ENCODE measurements at places on chromosomes 2 and 18.

DNA sequence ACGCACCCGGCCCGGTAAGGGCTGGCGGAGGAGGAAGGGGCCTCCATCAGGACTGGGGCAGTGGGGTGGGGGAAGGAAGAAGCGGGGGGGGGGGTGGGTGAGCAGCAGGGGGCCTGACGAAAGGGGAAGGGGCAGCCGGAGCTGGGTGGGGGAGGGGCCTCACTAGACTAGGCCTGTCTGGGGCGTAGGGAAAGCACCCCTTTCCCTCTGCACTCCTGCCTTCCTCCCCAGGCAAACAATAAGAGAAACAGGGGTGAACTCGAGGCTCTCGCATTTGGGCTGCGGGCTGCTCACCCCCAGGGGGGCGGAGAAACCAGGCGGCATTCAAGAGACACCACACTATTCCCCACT lies 82.7 kb upstream of the POMC start:
- no peak for DNase-seq

- no peak for DNase-seq
Measured at GRCh38 chr2:217156801-217157200, 296.9 kb upstream of the TNP1 start.

- no peak for DNase-seq
Measured at GRCh38 chr2:2012505-2012904, 268.2 kb upstream of the PXDN start.

GRCh38 chr18:49845629-49846360 lies 32.5 kb upstream of the ACAA2 start:
- DNase-seq: no peak

DNA sequence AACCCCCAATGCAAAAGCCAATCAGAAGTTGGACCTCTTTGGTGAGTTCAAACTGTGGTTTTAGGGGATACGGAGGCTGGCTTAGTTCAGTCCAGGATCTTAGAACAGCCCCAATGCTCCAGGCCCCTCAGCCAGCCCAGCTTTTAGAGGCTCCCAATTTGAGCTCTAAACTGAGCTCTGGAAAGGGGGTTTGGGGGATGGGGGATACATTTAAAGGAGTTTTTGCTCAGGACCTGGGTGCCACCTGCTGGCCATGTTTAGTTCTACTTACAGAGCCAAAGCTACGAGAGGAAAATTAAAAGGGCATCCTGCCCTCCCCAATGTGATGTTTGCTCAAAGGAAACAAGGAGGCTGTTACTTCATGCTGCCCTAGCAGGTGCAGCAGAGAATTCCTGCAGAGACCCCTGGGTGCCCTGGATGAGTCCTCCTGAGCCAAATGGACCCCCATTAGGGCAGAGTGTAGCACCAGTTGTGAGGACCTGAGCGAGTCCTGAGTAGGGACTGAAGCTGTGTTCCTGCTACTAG lies 15.9 kb upstream of the TMEM214 start:
- peak; percentile 19 for DNase-seq

DNA sequence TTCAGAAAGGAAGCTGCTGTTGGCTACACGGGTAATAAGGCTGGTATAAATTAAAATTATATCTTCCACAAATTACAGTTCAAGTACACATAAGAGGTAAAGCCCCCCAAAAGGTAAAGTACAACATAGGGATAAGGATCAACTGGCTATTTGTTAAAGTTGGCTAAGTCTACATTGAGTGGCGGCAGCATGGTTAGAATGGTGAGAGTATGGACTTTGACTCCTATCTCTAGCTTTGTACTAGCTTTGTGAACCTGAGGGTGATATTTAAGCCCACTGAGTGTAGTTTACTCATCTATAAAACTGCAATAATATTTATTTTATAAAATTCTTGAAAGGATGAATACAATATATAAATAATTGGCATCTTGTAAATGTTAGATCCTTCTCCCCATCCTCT lies 542.8 kb downstream of the DSC3 start:
- DNase-seq: no peak

DNA sequence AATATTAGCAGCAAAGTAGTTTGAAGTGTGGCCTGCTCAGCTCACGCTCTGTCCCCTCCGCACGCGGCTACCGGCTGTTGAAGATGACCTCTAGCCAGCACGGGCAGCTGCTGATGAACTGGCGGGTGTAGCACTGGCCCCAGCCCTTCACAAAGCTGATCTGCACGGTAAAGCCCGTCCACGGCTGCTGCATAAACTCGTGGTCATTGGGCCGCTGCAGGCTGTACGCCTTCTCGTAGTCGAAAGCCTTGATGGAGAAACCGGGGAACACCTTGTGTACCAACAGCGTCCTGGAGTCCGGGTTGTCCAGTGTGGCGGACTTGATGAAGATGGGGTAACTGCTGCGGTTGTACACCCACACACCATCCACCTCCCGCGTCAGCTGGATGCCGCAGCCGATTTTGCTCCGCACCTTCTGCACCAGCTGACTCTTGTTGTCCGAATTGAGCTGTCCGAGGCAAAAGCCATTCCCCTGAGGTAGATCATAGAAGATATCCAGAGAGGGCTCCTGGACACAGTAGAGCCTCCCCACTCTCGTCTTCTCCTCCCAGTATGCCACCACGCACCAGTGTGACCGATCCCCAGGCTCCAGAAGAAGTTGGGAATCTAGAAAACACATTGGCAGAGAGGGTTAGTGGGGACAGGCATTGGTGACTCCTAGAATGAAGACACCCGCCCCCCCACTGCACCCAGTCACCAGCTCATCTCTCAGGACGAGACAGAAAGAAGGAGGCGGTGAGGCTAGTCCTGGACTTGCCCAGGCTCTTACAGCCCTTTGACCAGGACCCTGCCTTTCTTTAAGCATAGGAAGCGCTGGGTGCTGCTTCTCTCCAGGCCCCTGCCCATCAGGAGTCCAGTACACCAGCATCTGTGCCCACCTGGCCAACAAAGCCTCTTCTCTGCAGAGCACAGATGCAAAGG lies 29.2 kb downstream of the SMAD7 start:
- no peak for DNase-seq

GRCh38 chr18:69580107-69580506 lies 179.4 kb downstream of the DOK6 start:
- no peak for DNase-seq

GRCh38 chr2:186572705-186573104 lies 17.2 kb upstream of the ITGAV start:
- DNase-seq: no peak

DNA sequence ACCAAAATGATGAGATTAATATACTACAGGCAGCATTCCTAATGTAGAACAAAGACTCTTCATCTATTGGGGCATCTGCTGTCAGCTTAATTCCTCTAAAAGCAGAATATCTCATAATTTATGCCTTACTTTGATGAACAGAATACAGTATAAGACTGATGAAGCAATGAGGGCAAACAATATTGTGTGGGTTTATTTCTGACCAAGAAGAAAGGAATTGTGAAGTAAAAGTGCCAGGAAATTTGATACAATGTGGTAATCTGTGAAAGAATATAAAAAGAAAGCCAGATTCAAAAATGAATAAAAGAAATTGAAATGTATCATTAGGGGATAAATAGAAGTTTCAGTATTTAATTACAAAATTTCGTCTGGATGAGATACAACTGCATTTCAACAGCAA lies 78.8 kb upstream of the TTC21B start:
- no peak for DNase-seq

DNA sequence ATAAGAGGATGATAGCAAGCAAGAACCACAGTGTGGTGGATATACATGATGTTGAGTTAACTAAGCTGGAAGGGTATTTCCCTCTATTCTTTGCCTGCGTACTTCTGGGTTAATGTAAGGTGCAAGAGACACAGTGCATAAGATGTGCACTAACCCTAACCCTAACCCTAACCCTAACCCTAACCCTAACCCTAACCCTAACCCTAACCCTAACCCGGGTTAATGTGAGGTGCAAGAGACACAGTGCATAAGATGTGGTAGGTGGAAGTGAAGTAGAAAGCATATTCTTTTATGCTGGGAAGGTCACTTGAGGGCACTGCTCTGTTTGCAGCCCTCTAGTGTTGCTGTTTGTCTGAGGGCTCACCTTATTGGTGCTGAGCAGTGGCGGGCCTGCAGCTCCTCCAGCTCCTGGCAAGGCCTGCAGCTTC lies 181.5 kb upstream of the ITGA4 start:
- no peak for DNase-seq

GRCh38 chr2:118644190-118644589 lies 203.3 kb downstream of the EN1 start:
- no peak for DNase-seq

DNA sequence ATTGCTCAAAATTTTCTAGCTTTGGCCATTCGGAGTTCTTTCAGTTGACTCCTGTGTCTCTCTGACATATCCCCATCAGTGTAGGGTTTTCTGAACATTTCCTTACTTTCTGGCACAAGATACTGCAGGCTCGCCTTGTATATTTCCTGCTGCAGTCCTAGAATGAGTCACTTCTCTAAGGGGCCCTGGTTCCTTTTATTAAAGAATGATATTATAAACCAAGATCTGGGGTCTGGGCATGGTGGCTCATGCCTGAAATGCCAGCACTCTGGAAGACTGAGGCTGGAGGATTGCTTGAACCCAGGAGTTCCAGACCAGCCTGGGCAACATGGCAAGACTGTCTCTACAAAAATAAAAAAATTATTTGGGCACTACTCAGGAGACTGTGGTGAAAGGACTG lies 3.0 kb upstream of the RPL37A start:
- no peak for DNase-seq

- peak; percentile 11 for DNase-seq
Measured at GRCh38 chr2:221649051-221649775, 77.1 kb upstream of the EPHA4 start.

DNA sequence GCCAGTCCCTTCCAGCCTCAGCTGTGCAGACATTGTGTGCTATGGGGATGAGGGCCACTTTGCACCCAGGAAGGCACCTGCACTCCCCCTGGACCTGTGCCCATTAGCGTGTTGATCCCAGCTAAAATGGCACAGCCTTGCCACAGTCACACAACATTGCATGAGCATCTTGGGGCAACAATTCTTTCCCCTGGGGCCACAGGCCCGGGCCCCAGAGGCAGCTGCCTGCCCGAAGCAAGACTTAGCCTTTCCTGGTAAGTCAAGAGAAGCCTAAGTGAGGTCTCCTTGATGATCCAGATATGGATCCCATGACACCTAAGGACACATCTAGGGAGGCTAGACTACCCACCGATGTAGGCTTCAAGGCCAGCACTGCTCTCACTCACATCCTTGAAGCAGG lies 202.1 kb downstream of the BCL11A start:
- DNase-seq: no peak

DNA sequence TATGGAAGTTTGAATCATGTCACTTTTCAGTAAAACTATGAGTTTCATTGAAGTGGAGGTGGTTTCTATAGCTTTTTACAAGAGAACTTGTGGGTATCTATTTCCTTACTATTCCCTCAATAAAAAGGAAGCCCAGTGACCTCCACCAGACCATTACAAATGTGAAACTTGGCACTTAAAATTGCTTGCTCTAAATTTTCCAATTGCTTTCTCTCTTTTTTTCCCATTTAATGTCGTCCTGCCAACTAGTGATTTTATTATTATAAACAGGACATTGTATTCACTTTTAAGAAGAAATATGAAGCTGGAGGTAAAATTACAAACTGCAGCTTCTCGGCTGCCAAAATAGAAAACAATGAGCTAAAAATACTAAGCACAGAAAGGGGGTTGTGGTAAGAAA lies 208.2 kb upstream of the ALPP start:
- DNase-seq: no peak

DNA sequence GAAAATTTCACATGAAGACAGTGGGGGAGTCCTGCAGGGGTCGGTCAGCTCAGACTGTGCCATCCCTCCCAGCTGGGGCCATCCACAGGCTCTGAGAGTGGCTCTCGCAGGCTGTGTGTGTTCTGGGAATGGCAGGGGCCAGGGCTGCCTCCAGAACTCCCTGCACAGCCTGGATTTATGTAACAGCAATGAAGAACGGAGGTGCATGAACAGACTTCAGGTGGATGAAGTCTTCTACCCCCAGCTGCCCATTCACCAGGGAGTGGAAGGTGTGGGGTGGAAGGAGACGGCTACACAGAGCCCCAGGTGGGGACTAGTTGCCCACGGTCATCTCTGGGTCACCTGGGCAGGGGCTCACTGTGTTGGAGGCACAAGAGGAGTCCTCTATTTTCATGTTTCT lies 56.1 kb upstream of the HDAC4 start:
- DNase-seq: no peak

DNA sequence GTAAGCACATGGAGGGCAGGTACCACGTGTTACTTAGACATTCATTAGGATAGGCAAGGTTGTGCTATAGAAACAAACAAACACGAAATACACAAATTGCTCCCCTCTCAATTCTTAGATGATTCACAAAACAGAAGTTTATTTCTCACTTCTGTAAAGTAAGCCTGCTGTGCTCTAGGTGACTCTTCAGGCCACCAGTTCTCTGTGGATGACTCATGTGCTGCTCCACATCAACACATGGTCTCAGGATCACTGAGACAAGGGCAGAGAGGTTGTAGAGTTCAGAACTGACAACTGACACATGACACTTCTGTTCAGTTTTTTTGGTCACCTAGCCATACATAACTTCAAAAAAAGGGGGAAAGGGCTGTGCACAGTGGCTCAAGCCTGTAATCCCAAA lies 70.6 kb downstream of the DAW1 start:
- no peak for DNase-seq

DNA sequence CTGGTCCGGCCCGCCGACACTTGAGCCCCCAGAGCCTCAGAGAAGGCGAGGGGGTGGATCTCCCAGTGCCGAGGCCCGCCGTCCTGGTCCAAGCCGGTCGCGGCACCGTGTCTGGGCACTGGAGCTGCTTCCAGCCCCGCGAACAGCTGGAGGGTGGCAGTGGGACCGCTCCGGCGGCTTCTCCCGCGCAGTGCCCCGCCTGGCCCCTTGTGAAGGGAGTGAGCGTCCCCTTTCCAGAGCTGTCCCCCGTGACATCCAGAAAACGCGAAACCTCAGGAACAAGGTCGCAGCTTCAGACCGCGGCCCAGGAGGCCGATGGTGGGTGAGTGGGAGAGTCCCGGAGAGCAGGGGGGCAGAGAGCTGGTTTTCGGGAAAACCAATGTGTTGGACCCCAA lies 579 bp upstream of the EMX1 start:
- DNase-seq: no peak

- no peak for DNase-seq
Measured at GRCh38 chr18:77082316-77082955, 50.1 kb downstream of the MBP start.

DNA sequence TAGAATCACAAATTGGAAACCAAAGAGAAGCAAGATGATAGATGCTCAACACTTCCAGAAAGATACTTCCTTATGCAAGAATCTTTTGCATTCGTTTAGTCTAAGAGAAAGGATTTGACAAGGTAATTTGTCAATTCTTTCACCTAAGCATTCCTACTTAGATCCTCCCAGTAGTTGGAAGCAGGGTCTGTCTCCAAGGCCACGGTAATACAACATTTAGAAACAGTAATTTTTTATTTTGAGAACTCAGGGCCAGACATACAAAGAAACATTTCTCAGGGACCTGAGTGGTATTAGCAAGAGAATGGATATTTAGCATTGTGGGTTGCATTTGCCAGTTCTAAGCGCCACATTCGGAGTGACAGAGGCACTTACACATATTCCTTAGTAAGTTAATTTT lies 68.6 kb downstream of the ACYP2 start:
- DNase-seq: no peak

GRCh38 chr2:47452761-47453160 lies 49.8 kb downstream of the MSH2 start:
- DNase-seq: no peak

- no peak for DNase-seq
Measured at GRCh38 chr2:196259507-196260481, 88.4 kb upstream of the STK17B start.
